IMR-90 (cell line): ENCODE measurements at places on chromosomes 4 and X. TPM values are rescaled to one million over a fixed set of nuclear protein-coding genes. Genes with fewer than 3 reads are reported as not detected.

The L1CAM gene
- total RNA-seq = 0.36 and 0.56 TPM in 2 replicates

The FRMD7 gene
- not detected in 2 replicates for total RNA-seq

The ARSJ gene
- total RNA-seq = 126 and 143 TPM in 2 replicates

The CYBB gene
- not detected in 2 replicates for total RNA-seq

The DOK7 gene
- not detected in 2 replicates for total RNA-seq

The HMX1 gene
- not detected in 2 replicates for total RNA-seq
